ENCODE measurements at places on chromosomes 12 and 14. TPM values are rescaled to one million over a fixed set of nuclear protein-coding genes. Genes with fewer than 3 reads are reported as not detected.
A peak's percentile ranks its signal among the peaks of the same experiment; 100 is the strongest.

GRCh38 chr14:74941676-74942097 lies 13.7 kb downstream of the PGF start:
- peak; percentile 44 for DNase-seq

GRCh38 chr12:117098024-117098360 lies 1.2 kb downstream of the TESC start:
- no peak for DNase-seq

CLECL1 gene
- total RNA-seq = 0.41 TPM

BCL11B gene
- total RNA-seq = 5.7 TPM

DNA sequence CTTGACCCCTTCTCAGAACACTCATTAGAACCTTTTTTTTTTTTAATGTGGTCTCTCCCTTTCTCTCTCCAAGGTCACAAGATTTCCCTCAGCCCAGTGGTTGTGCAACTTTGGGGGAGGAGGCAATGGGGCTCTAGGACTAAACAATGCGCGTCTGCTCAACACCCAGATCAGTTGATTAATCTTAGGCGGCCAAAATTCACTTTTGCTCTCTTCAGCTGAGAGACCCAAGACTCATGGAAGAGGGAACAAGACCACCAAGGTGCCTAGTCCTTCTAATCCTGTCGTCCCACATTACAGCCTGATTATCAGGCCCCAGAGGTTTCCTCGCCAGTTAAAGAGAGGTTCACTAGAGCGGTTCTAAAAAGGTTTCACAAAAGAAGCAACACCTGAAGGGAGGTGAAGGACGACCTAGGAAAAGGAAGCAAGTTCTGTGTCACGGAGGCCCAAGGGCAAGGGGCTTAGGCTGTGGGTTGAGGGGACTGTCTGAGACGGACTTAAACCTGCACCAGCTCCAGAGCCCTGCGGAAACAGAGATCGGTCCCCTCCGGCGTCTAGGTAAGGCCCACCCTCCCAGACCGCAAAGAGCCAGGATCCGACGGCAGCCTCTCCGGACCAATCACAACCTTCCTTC lies 824 bp upstream of the TARBP2 start:
- peak; percentile 51 for DNase-seq

- DNase-seq = no peak
Observed at GRCh38 chr14:96581902-96582301, 79.7 kb downstream of the PAPOLA start.

GRCh38 chr14:73026243-73026844 lies 562 bp downstream of the ZFYVE1 start:
- peak; percentile 3 for DNase-seq

YAF2 gene
- 19.6 TPM for total RNA-seq

CAPZA3 gene
- total RNA-seq = not detected

- no peak for DNase-seq
Observed at GRCh38 chr14:38122241-38122640, 85.5 kb upstream of the SSTR1 start.

- no peak for DNase-seq
Observed at GRCh38 chr12:26628234-26628633, 204.8 kb downstream of the ITPR2 start.

GRCh38 chr12:129973236-129973961 lies 69.6 kb upstream of the TMEM132D start:
- DNase-seq = no peak

HHIPL1 gene
- total RNA-seq = 3.1 TPM

GRCh38 chr12:5648692-5649359 lies 216.9 kb downstream of the NTF3 start:
- peak; percentile 80 for DNase-seq

DNA sequence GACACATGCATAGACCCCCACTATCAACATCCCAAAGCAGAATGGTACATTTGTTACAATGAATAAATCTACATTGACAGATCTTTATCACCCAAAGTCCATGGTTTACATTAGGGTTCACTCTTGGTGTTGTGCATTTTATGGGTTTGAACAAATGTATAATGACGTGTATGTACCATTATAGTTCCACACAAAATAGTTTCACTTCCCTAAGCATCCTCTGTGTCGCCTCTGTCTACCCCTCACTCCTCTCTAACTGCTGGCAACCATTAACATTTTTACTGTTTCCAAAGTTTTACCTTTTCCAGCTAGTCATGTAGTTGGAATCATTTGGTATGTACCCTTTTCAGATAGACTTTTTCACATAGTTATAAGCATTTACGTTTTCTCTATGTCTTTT lies 69.5 kb upstream of the LMO3 start:
- no peak for DNase-seq

SERPINA9 gene
- total RNA-seq = not detected

GRCh38 chr14:67526676-67527459 lies 6.2 kb upstream of the PLEKHH1 start:
- peak; percentile 61 for DNase-seq

GRCh38 chr14:85531141-85531586 lies 1.2 kb downstream of the FLRT2 start:
- DNase-seq = no peak

DNA sequence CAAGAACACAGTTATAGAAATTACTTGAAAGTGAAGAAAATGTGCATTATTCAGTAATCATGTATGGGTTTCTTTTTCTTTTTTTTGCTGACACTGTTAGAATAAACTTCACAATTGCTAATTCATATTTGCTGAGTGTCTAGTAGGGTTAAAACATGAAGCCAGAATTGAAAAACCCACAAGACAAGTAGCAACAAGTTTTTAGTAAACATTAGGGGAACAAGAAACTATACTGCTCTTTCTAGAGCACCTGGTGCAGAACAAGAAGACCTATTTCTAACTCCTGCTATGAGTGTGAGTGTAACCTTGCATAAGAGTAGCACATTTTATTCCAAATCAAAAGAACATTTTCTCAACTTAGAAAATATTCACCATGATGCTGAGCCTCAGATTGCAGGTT lies 83.2 kb downstream of the ITPR2 start:
- no peak for DNase-seq

- DNase-seq = no peak
Observed at GRCh38 chr12:97714107-97714563, 251.5 kb downstream of the RMST start.

- DNase-seq = no peak
Observed at GRCh38 chr12:80381121-80381520, 62.9 kb upstream of the PTPRQ start.

NKX2-1 gene
- total RNA-seq = not detected

DNA sequence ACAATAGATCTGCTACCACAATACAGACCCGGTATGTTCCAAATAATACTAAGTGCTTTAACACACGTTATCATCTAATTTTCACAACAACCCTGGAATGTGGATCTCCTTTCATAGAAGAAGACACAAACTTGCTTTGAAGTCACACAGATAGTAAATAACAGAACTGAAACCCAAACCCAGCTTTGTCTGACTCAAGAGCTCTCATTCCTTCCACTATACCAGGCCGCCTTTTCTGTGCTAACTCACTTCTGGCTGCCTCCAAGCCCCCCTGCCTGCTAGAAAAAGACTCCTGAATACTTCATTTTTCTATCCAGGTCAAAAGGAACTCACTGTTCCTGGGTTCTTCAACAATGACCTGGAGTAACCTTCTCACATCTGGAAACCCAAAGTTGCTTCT lies 37.8 kb downstream of the PRPF40B start:
- no peak for DNase-seq

CHST11 gene
- 5.8 TPM for total RNA-seq

GRCh38 chr12:98232753-98233390 lies 282.5 kb upstream of the TMPO start:
- DNase-seq = no peak

DNA sequence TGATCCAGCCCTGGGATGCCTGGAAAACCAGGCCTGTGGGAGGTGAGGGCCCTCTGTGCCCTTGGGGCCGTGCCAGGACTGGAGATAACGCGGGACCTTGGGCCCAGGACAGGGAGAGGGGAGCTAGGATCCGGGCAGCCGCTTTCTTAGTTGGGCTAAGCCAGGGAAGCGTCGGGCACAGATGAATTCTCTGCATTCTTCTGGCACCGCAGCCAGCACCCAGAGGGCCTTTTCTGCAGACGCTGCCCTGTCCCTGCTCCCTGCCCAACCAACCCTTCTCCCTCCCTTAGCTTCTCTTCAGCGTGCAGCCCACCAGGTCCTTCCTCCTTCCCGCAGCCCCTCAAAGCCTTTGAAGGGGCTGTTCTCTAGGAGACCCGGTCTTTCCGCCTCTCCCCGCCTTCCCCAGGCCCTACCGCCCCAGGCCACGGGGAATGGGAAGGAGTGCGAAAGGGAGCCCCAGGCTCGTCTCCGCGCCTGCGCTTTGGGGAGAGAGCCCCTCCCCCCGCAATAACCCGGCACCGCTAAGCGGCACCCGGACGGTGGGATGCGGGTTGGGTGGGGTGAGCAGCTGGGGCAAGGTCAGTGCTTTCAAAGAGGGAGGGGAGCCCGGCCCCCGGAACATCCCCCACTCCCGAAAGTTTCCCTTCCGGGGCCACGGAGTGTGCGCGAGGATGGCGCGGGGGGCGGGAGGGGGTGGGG lies 663 bp downstream of the NCKAP5L start:
- peak; percentile 91 for DNase-seq

DNA sequence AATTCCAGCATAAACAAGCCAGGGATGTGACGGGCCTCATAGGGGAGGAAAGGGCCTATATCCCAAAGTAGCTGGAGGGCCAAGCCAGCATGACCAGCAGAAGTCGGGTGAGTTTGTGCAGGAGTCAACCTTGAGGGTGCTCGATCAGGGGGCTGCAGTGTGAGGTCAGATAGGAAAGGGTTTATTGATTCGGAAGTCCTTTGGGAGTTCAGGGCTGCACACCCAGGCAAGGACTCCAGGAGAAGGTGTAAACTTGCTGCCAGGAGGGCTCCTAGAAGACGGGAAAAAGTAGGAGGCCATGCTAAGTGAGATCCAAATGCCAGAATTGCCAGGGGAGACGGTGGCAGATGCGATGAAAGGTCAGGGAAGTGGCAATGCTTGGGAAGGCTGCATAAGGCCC lies 3.4 kb upstream of the OAS2 start:
- no peak for DNase-seq

GRCh38 chr12:53062011-53062961 lies 12.4 kb downstream of the TNS2 start:
- DNase-seq = no peak

GRCh38 chr14:69133206-69134125 lies 19.5 kb downstream of the DCAF5 start:
- DNase-seq = no peak

- DNase-seq = peak; percentile 82
Observed at GRCh38 chr14:76352639-76353281, 23.2 kb upstream of the ESRRB start.

DNA sequence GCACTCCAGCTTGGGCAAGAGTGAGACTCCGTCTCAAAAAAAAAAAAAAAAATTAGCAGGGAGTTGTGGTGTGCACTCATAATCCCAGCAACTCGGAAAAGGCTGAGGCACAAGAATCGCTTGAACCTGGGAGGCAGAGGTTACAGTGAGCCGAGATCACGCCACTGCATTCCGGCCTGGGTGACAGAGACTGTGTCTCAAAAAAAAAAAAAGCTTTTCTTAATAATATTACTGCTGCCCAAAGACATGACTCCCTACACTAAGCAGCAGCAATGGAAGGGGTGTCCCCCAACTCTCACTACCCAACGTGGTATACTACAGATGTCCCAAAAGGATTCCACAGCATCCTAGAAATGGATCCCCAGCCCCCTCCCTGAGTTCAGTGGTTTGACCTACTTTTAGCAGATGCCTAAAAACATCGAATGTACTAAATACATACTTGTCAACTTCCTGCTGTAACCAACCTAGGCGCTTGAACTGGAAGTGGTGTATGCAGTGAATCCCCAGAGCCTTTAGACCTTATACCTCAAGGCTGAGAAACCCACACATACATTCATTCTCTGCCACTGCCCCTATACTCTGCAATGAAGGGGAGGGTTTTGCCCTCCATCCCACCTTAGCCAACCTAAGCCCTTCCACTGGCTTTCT lies 8.5 kb upstream of the FKBP11 start:
- DNase-seq = no peak

DNA sequence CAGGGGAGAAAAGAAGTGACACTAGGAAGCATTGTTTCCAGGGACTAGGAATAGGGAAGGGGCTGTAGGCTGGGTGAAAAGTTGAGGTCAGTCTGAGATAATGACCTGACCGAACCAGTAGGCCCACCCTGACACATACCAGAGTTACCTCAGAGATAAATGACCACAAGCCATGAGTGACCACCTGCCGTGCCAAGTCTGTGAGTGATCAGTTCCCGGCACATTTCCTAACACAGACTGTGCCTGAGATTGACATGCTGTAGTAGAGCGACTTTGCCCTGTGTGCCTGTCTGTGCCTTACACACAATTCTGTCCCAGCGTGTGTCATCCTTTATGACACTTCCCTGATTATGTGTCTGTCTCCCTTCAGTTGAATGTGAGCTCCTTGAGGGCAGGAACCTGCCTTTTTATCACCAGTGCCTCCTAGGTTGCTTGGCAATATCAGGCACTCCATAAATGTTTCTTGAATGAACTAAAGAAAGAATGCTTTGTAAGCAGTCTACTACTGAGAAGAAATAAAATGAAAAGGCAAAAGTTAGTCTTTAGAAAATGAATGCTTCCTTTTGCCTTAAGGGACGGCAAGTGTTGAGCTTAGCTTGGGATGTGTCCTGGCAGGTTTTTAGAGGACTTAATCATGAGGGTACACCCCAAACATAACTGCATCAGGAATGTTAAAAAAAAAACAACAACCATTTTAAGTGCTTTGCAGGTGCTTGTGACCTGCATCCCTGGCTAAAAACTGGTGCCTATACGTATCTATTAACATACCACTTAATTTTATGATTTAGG lies 9.6 kb upstream of the SSPN start:
- DNase-seq = no peak

- no peak for DNase-seq
Observed at GRCh38 chr14:35965400-35965799, 139.3 kb downstream of the BRMS1L start.

DNA sequence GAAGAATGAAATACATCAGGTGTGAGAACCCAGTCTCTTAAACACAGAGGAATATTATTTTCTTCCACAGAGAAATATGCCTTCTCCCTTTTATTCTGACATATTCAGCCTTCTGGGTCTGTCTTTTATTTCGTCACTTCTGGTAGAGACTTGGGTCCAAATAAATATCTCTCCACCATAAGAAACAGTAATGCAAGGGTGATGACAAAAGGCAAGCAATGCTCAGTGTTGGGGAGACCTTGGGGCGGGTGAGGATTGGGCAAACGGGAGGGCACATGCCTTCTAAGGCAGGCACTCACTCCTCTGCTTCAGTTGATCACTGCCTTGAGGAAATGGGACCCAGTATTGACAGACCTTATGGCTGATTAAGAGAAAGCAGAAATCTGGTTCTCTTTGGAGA lies 6.7 kb upstream of the SOCS2 start:
- DNase-seq = no peak

NGB gene
- total RNA-seq = not detected
